ENCODE measurements at places on chromosomes 12 and 14.

GRCh38 chr12:68893201-68893600 is 39.8 kb downstream of the CPM start:
- no peak for DNase-seq

DNA sequence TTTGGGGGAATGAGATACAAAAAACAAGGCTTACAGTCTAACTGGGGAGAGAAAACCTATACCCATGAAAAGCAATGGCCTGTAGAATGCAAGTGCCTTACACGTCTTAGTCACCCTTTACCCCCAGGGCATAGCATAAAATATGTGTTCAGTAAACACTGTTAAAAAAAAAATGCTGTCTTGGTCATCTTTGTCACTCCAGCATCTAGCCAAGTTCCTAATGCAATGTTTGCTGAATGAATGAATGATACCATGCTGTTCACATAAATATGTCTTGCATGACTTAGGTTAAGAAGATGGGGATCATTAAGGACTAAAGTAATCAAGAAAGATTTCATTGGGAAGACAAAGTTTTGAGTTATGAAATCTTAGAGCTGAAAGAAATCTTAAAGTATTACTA is 38.5 kb downstream of the PPP2R5E start:
- no peak for DNase-seq

DNA sequence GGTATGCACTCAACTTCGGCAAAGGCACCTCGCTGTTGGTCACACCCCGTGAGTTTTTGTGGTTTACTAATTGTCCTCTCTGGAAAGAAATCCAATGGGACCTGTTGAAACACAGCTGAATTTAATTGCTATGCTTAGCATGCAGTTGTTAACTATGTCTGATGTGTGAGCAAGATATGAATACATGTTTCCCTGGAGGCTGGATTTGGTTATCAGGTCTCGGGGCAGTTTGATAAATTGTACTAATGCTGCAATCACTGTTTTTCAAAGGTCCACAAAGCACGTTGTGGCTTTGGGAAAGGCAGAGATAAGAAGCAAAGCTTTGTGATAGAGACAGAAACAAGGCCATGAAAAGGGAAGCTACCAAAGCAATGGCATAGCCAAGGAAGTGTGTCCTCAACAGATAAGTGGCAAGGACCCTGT is 91.3 kb downstream of the DAD1 start:
- DNase-seq: no peak

- DNase-seq: no peak
These were observed 14.1 kb downstream of the CCDC63 start for GRCh38 chr12:110860833-110861296.

DNA sequence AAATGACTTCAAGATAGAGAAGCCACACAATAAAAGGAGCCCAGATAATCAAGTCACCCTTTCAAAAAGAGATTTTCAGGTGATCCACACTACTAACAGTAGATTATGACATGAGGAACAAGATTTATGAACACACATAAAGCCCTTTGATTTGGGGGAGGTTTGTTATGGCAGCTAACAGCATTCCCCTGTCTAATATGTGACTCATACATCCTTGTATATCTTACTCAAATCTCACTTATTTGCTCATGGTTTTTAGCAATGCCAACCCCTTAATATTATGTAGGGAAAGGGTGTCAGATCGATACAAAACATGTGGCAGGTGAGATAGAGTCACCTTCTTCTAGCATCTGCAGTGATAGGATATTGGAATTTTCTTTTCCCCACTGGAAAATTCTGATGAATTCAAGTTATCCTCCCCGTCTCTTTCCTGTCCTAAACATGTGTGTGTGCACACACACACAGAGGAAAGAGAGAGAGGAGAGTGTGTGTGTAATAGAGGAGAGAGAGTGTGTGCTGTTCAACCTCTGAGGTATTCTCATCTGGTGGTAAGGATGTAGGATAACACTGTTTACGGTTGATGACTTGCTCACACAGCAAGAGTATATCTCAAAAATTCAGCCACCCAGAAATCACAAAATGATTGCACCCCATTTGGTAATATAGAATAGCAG is 319.9 kb downstream of the KCNC2 start:
- DNase-seq: no peak

- DNase-seq: no peak
These were observed 87.7 kb upstream of the FOXN3 start for GRCh38 chr14:89504602-89505313.

DNA sequence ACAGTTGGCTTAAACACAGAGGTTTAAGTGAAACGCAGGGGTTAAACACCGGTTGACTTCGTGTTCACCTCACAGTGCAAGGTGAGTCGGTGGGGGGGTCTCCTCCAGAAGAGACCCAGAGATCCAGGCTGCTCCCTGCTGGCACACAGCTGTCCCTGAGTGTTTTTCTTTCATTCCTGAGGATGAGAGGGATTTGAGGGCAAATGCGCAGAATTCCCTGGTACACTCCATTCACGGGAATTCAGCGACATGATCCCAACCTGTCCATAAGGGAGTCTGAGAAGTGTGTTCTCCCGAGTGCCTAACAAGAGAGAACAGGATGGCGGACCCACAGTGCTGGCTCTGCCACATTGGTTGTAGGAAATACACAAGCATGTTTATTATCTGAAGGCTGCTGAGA is 107.2 kb upstream of the ESRRB start:
- DNase-seq: no peak

DNA sequence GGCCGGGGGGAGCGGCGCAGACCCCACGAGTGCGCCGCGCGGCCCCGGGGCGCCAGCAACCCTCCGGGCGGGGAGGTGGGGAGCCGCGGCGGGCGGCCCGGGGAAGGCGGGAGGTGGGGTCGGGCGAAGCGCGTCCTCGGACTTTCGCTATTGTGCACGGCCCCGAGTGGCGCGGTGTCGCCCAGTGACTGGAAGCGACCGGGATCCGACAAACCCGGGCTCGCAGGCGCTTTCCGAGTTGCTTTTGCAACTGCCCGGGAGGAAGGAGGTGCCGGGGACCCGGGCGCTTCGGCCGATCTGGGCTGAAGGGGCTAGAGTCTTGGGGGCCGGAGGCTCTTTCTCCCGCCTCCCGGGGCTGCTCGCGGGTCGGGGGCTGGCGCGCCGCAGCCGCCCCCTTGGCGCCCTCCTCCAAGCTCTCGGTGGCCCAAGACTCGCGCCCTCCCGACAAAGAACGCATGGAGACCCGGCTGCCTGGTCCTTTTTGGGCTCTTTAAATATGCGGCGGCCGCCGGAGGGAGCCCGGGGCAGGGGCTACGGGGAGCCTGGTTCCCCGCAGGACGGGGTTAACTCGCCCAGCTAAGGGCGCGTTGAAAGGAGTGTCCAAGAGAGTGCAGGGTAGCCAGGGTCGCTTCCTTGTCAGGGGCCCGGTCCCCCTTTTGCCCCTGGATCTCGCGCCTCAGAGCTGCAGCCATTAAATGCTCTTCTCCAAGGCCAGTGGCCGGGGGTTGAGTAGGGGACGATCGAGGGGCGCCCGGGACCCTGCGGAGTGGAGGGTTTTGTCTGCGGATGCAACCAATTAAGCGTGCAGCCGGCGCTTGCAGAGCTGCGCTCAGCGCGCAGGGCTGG is 1.4 kb downstream of the HMGA2 start:
- DNase-seq: no peak

- no peak for DNase-seq
These were observed 168.5 kb downstream of the CAPZA3 start for GRCh38 chr12:18906395-18906794.

Measured in iPS DF 6.9 (cell line).